Naive thymus-derived CD8-positive, alpha-beta T cell (primary cell): ENCODE measurements at places on chromosomes 11 and 22. TPM values are rescaled to one million over a fixed set of nuclear protein-coding genes. Genes with fewer than 3 reads are reported as not detected.
A peak's percentile ranks its signal among the peaks of the same experiment; 100 is the strongest.

Gene CREB3L1
- not detected for polyA plus RNA-seq

- H3K27me3 ChIP-seq = peaks cover 20% of the 10 kb centered on the region
- no peaks in the 10 kb centered on the region for H3K4me1 ChIP-seq
- DNase-seq = no peak
Observed at GRCh38 chr11:12989428-12990161, 19.5 kb upstream of the RASSF10 start.

GRCh38 chr11:77967753-77968152, 26.7 kb downstream of the INTS4 start:
- no peak for DNase-seq
- no peak overlapping the region for H3K4me3 ChIP-seq
- peaks cover 53% of the 10 kb centered on the region for H3K36me3 ChIP-seq
- no peaks in the 10 kb centered on the region for H3K27me3 ChIP-seq

GRCh38 chr11:660281-660680, 23.2 kb downstream of the DRD4 start:
- H3K36me3 ChIP-seq = peaks cover 49% of the 10 kb centered on the region
- no peak for DNase-seq
- no peaks in the 10 kb centered on the region for H3K27me3 ChIP-seq
- H3K27ac ChIP-seq = no peak overlapping the region

Gene VPS11
- polyA plus RNA-seq = 44.8 TPM

- H3K4me1 ChIP-seq = no peaks in the 10 kb centered on the region
- no peak for DNase-seq
- peaks cover 17% of the 10 kb centered on the region for H3K27me3 ChIP-seq
- no peak overlapping the region for H3K4me3 ChIP-seq
Observed at GRCh38 chr11:61627850-61628661, 47.2 kb upstream of the SYT7 start.

- peak overlapping the region; percentile 100 for H3K27ac ChIP-seq
- DNase-seq = no peak
- peaks cover 86% of the 10 kb centered on the region for H3K4me1 ChIP-seq
- peaks cover 2% of the 10 kb centered on the region for H3K36me3 ChIP-seq
- peak overlapping the region; percentile 67 for H3K4me3 ChIP-seq
- no peaks in the 10 kb centered on the region for H3K27me3 ChIP-seq
Observed at GRCh38 chr11:128300785-128301184, 286.6 kb downstream of the ETS1 start.

Gene SIK3
- 16.2 TPM for polyA plus RNA-seq

- DNase-seq = no peak
- H3K4me3 ChIP-seq = no peak overlapping the region
- no peak overlapping the region for H3K27ac ChIP-seq
- H3K27me3 ChIP-seq = peaks cover 52% of the 10 kb centered on the region
Observed at GRCh38 chr11:123360267-123360936, 69.7 kb upstream of the GRAMD1B start.

- no peaks in the 10 kb centered on the region for H3K36me3 ChIP-seq
Observed at GRCh38 chr11:61733120-61733978, 19.1 kb upstream of the MYRF start.

DNA sequence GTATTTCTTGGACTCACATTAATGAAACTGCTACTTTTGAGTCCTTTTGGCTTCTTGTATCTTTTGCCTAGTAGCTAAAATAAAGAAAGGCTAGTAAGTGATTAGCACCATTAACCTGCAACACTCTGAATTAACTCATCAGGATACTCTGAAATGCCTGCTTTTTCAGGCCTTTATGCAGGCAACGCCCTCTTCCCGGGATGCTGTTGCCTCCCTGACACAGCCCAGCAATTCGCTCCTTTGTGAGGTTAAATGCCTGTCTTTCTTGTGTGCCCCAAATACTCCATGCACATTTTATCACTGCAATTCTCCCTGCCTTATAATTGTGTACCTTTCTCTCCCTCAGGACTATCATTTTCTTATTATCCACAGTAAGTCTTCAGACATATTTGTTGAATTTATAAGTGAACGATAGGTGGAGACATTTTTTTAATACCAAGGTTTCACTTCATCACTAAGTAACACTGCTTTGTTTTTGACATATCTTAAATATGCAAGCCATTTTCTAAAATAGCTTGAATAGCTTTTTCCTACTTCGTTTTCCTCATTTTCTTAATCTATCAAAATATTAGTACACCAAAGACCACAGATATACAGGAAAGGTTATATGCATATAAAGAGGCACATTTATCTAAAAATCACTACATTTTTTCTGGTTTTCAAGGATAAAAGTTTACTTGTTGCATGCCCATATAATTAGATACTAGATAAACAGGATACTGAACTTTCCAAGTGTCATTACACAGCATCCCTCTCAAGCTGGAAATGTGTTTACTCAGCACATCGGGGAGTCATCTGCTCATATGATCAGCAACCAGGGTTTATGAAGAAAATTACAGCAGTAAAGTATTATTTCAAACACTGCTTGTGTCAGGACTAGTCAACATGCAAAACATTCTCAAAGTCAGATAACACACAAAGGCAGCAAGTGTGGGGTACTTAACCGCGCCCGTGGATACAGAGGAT, 48.5 kb upstream of the DDI1 start:
- no peaks in the 10 kb centered on the region for H3K4me1 ChIP-seq
- DNase-seq = no peak
- H3K27ac ChIP-seq = no peak overlapping the region
- no peaks in the 10 kb centered on the region for H3K36me3 ChIP-seq

DNA sequence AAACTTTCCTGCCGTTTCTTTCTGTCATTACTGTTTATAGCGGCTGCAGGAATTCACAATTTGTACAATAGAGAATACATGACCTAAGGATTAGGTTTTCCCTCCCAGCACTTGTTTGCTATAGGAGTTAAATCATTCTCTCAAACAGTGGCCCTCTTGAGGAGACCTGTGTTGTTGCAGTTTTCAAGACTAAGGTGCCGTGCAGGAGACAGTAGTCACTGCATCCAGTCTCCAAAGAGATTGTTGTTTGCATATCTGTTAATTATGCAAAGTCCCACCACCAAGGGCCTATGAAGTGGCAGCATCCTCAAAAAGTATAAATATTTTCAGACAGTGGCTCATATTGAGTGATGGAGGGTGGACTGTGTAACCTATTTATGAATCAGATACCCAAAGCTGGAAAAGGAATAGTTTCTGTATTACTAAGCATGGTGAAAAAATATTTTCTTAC, 2.3 kb downstream of the PRSS23 start:
- no peaks in the 10 kb centered on the region for H3K36me3 ChIP-seq
- H3K4me1 ChIP-seq = no peaks in the 10 kb centered on the region
- DNase-seq = no peak

Gene RIMBP3B
- polyA plus RNA-seq = 0.59 TPM

DNA sequence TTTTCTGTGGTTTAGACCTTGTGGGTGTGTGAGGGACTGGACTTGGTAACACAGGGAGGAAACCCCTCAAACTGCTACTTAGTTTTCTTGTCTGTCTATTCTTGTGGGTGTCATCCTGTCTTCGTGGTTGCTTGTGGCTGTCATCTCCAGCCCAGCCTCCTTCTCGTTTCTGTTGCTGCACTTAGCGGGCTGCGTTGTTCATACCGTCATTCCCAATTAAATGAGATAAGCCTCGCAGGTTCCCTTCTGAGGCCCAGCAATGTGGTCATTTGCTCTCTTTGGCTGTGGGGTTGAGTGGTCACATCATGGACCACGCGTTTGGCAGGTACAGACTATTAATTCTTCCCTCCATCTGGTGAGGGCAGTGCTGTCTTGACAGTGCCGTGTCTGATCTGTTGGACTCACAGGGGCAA, 18.8 kb downstream of the PANX1 start:
- H3K27me3 ChIP-seq = no peaks in the 10 kb centered on the region
- H3K4me1 ChIP-seq = peaks cover 94% of the 10 kb centered on the region
- H3K36me3 ChIP-seq = no peaks in the 10 kb centered on the region
- no peak overlapping the region for H3K27ac ChIP-seq

DNA sequence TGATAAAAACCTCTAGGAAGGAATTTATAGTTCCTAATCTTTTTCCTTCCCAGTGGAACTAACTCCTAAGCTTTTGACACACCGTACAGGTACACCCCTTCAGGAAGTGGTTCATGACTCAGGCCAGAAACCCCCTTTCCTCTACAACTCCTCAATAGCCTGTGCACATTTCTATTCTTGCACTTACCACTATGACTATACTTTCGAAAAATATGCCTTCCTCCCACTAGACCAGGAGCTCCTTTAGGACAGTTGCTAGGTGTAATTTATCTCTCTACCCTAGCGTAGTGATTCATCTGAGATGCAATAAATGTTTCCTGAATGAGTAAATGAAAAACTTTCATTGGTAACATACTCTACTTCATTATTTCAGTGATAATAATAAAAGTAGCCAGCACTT, 14.5 kb downstream of the MAP6 start:
- H3K27ac ChIP-seq = no peak overlapping the region
- no peaks in the 10 kb centered on the region for H3K36me3 ChIP-seq
- H3K4me3 ChIP-seq = no peak overlapping the region
- H3K27me3 ChIP-seq = peaks cover 5% of the 10 kb centered on the region
- no peak for DNase-seq

- peaks cover 13% of the 10 kb centered on the region for H3K27me3 ChIP-seq
- peaks cover 7% of the 10 kb centered on the region for H3K4me1 ChIP-seq
- H3K27ac ChIP-seq = no peak overlapping the region
- no peaks in the 10 kb centered on the region for H3K36me3 ChIP-seq
- DNase-seq = no peak
- no peak overlapping the region for H3K4me3 ChIP-seq
Observed at GRCh38 chr11:63769042-63769713, 603 bp upstream of the ZFTA start.

Gene ZNRF3
- polyA plus RNA-seq = 0.08 TPM

- no peak for DNase-seq
- no peaks in the 10 kb centered on the region for H3K4me1 ChIP-seq
- no peak overlapping the region for H3K4me3 ChIP-seq
- no peaks in the 10 kb centered on the region for H3K27me3 ChIP-seq
Observed at GRCh38 chr11:128985880-128986279, 43.2 kb upstream of the TP53AIP1 start.

Gene MTNR1B
- polyA plus RNA-seq = not detected

DNA sequence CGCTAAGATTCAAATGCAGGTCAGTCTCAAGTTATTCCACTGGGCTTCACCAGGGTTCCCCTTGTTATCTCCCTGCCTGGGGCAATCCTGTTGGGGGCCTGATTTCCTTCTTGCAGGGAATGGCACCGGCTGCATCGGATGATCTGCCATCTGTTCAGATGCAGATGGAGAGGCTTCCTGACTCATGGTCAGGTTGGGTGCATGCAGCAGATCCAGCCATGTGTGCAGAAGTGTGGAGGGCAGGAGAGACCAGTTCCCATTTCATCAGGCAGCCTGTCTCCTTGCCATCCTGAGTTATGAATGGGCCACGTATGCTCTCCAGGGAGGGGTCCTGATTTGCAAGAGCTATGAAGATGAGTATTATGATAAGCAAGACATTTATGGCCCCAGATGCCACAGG, 161.2 kb upstream of the PLET1 start:
- H3K27me3 ChIP-seq = peaks cover 10% of the 10 kb centered on the region
- no peak overlapping the region for H3K4me3 ChIP-seq
- H3K4me1 ChIP-seq = peaks cover 4% of the 10 kb centered on the region
- DNase-seq = no peak
- H3K27ac ChIP-seq = no peak overlapping the region
- no peaks in the 10 kb centered on the region for H3K36me3 ChIP-seq
